ENCODE measurements at places on chromosomes 16 and 17.
A peak's percentile ranks its signal among the peaks of the same experiment; 100 is the strongest.

- DNase-seq: no peak
These were observed 531.2 kb downstream of the KIF2B start for GRCh38 chr17:54353789-54354525.

- DNase-seq: no peak
These were observed 55.6 kb upstream of the MAP3K14 start for GRCh38 chr17:45372325-45372869.

GRCh38 chr17:49260817-49261291 lies 30.3 kb upstream of the PHOSPHO1 start:
- no peak for DNase-seq

- DNase-seq: peak; percentile 40
These were observed 24.2 kb downstream of the B9D1 start for GRCh38 chr17:19338031-19338990.

DNA sequence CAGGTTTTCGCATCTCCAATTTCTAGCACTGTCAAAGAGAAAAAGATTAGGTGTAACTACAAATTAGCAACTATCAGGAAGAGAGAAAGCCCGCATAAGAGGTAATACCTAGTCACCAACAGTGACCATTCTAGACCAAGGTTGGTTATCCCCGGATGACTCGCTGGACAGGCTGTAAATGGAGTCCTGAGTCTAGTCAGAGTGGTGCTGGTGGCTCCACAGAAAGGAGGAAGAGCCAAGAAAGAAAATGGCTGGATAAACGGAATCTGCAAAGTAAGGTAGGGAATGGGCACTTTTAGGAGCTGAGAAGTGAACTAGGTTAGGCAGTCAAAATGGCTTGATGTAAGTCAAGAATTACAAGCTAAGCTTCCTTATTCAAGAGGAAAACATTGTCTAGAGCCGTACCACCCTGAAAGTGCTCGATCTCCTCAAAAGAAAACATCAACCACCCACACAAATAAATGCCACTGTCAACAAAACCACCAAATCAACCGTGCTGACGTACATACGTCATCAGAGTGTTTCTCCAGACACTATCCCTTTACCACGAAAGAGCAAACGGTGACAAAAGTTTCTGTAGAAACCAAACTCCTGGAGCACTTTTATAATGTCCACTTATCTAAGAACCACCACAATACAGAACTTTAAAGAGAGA lies 2.2 kb downstream of the GSPT1 start:
- DNase-seq: no peak

GRCh38 chr17:76645481-76645880 lies 1.9 kb upstream of the ST6GALNAC1 start:
- no peak for DNase-seq

DNA sequence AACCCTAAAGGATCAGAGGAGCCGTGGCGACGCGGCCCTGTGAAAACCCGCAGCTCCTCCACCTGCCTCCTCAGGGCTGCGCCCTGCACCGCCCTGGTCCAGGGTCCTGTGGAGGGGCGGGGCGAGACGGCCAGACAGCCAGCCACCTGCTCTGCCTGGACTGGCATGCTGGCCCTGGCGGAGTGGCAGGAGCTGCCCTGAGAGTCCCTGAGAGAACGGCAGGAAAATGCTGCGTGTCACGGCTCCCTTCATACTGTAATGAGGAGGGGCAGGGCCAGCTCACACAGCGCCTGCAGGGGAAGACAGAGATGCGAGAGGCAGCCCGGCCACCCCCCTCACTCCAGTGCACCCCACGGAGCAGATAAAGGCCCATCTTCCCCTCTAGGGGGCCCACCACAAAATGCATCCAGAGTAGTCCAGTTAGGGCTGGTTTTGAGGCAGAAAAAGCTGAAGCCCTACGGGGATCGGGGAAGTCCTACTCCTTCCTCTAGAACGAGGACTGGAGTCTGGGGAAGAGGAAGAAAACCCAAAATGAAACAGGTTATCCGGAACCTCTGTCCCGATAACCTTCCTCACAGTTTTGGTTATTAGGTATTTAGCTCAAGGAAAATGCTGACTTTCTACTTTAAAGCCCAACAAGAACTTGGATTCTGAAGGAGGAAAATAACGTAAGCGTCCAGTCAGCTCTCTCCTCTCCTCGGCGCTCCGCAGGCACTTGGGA lies 97.6 kb upstream of the DNAH17 start:
- no peak for DNase-seq

DNA sequence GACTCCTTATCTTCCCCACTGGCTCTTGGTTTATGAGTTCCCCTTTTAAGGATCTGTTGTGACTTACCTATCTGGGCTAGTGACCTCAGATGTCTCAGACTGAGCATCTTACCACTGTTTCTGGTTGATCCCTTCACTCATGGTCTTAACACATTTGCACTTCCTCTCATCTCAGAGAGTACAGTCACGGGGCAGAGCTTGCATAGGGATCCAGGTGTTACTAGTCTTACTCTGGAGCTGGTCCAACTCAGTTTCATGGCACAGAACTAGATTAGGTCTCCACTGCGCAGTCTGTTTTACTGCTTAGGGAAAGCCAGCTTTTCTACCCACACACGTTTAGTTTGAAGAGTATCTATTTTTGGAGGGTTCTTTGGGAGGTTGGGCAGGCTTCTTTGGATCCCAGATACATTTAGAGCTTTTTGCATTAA lies 10.2 kb downstream of the GABARAPL2 start:
- no peak for DNase-seq

GRCh38 chr17:81427173-81428120 lies 32.2 kb downstream of the BAHCC1 start:
- peak; percentile 17 for DNase-seq

DNA sequence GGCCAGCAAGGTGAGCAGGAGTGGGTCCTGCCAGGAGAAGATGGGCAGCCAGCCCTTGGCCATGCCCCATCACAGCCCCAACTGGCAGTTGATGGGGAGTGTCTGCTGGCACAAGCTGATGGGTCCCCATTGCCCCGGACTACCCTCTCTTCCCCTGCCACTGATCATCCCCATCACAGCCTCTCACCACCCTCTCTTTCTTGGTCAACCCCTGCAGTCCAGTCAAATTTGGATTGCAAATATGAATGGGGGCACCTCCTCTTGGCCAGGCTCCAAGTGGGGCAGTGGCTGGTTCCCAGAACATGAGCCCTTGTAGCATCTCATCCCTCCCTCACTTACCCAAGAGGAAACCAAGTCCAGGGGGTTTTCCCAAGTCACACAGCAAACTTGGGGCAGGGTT lies 17.4 kb downstream of the SEZ6 start:
- no peak for DNase-seq

DNA sequence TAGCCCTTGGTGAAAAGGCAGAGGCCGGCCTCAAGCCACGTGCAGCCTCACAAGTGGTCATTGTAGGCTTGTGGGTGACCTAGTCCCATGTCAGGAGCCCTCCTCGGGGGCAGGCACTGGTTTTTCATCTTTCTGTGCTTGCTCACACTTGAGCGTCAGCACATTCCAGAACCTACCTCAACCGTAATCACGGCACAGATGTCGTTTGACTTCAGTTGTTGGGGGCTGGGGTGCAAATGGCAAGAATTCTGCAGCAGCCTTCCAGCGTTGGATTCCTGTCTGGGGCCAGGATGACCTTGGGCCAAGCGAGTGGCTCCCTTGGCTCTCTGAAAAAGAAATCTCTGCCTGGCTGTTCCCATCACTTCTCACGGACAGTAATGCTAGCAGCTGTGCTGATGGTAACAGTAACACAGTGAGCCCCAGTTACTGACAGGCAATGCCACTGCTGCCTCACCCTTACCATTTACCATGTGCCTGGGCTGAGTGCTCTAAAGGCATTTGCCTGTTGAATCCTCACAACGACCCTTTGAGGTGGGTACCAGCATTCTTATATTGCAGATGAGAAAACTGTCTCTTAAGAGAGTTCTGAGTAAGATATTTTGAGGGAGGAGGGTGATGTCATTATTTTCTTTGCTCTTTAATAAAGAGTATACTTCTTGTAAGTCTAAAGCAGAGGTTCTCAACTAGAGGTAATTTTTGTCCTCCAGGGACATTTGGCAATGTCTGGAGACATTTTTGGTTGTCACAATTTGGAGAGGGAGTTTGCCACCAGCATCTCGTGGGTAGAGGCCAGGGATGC lies 46.5 kb downstream of the KSR1 start:
- no peak for DNase-seq

DNA sequence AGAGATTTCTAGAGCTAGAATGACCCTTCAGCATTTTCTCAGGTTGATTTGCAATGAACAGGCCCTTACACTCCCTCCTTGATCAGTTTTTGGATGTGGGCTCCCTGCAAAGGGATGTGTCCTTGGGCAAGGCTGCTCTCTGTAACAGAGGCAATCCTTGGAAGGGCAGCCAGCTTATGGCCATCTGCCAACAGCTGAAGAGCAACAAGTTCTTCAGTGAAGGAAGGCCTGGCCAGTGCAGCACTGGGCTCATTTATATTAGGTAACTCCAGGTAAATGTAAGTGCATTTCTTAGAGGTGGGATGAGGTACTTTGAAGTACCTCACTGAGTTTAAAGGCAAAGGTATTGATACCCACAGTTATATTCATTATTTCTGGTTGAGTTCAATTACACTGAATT lies 114.3 kb upstream of the KCNJ16 start:
- peak; percentile 13 for DNase-seq

- peak; percentile 2 for DNase-seq
These were observed 20.7 kb downstream of the LGALS9 start for GRCh38 chr17:27651411-27652345.

GRCh38 chr17:21452377-21453143 lies 76.4 kb downstream of the KCNJ12 start:
- no peak for DNase-seq

DNA sequence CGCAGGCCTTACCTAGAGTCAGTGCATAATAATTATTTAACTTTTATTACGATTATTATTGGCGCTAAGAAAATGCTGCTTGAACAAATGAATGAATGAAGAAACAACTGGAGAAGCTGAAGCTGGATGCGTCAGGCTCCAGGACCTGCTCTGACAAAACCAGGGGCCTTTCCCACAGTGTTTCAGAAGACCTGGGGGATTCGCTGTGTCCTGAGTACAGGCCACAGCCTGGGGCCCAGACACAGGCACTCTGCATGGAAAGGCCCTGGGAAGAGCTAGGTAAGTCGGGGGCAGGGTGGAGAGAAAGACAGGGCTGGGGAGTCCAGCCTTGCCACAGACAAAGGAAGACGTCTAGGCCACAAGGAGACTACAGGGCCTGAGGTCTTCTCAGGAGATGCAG lies 226.1 kb downstream of the ZNF423 start:
- no peak for DNase-seq

GRCh38 chr16:27725236-27726000 lies 175.5 kb downstream of the KATNIP start:
- DNase-seq: no peak

GRCh38 chr17:63447471-63448009 lies 1.4 kb upstream of the CYB561 start:
- DNase-seq: peak; percentile 70

DNA sequence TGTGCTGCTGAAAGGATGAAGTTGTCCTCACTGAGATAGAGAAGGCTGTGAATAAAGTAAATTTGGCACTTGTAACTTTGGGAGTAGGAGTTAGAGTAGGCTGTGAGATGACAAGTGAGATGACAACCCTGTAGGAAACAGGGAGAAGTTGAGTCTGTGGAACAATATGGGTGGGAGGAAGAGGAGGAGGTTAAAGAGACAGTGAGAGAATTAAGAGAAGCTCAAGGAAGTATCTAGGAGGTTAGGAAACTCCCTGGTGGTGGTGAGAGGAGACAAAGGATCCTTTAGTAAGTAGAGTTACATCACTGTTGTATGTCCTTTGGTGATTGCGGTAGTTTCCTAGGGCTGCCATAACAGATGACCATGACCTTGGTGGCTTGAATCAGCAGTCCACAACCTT lies 10.7 kb upstream of the HSD17B2 start:
- no peak for DNase-seq

GRCh38 chr17:41103896-41104295 lies 1.3 kb upstream of the KRTAP4-9 start:
- DNase-seq: no peak

GRCh38 chr17:45246861-45247428 lies 14.9 kb downstream of the SPATA32 start:
- DNase-seq: peak; percentile 51

Data from NCI-H510A treated with DMSO at 0.1 percent for 48 hours (cell line).